Panc1 (cell line): ENCODE measurements at places on chromosomes 16 and 17.

DNA sequence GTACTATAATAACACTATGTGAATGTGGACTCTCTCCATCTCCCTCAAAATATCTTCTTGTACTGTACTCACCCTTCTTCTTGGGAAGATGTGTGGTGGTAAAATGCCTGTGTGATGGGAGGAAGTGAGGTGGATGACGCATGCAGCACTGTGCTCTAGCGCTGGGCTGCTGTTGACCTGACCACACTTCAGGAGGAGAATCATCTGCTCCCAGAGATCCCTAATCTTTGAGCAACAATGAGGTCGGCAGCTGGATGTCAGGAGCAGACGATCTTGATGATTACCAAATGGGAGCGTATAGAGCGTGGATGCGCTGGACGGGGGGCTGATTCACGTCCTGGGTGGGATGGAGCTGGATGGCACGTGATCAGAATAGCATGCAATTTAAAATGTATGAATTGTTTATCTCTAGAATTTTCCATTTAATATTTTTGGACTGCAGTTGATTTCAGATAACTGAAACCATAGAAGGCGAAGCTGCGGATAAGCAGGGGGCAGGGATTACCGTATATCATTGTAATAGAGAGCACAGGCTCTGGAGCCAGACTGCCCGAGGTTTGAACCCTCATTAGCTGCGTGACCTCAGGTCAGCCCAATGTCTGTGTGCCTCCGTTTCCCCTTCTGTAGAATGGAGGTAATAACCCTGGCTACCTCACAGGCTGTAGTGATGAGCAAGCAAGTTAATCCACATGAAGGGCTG is 23.7 kb upstream of the CYLD start:
- no peak for DNase-seq

- no peak for DNase-seq
Measured at GRCh38 chr17:42329025-42329976, 41.0 kb downstream of the STAT5A start.

- DNase-seq = no peak
Measured at GRCh38 chr17:74807925-74808324, 31.8 kb upstream of the NAT9 start.

GRCh38 chr16:50887500-50888298 is 145.8 kb downstream of the CYLD start:
- DNase-seq = no peak

GRCh38 chr16:86449446-86450095 is 60.8 kb upstream of the FOXF1 start:
- no peak for DNase-seq
